ENCODE measurements at places on chromosomes 2 and 18.

DNA sequence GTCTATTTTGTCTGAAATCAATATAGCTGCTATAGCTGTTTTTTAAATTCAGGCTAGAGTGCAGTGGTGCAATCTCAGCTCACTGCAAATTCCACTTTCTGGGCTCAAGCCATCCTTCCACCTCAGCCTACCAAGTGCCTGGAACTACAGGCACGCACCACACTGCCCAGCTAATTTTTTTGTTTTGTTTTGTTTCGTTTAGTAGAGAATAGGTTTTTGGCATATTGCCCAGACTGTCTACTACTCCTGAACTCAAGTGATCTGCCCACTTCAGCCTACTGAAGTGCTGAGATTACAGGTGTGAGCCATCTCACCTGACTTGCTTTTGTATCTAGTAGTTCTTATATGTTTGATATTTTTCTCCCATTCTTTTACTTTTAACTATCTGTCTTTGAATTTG, 259.7 kb downstream of the CDH19 start:
- DNase-seq, result no peak

DNA sequence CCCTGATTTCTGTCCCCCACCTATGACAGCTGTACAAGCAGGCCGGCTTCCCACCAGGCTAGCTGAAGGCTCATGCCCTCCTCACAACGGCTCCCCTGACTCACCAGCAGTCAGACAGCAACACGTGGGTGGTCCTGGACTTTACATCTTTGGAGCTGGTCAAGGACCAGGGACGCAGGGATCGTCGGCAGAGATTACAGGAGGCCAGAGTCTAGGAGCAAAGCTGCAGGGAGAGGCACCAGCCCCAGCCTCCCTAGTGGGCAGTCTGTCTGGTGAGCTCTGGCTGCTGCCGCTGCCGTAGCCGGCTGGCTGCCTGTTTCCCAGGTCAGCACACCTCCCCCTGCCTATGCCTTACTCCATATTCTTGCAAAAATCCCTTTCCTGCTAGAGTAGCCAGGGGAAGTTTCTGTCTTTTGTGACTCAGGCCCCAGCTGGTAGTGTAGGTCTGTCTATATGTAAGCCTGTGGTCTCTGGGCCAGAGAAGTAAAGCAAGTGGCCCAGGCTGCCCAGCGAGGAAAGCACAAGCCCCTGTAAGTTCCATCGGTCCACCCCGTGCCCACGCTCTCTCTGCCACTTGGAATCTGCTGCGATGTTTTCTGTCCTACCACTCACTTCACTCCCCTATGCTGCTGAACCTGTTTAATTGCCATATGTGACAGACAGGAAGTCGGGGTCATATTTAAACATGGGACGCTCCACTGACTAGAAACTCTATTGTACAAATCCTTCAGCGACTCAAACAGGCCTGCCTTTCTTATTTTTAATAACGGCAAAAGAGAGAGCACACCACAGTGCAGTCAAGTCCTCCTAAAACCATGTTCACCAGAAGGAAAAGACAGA, 2.4 kb upstream of the ARHGEF4 start:
- no peak for DNase-seq

DNA sequence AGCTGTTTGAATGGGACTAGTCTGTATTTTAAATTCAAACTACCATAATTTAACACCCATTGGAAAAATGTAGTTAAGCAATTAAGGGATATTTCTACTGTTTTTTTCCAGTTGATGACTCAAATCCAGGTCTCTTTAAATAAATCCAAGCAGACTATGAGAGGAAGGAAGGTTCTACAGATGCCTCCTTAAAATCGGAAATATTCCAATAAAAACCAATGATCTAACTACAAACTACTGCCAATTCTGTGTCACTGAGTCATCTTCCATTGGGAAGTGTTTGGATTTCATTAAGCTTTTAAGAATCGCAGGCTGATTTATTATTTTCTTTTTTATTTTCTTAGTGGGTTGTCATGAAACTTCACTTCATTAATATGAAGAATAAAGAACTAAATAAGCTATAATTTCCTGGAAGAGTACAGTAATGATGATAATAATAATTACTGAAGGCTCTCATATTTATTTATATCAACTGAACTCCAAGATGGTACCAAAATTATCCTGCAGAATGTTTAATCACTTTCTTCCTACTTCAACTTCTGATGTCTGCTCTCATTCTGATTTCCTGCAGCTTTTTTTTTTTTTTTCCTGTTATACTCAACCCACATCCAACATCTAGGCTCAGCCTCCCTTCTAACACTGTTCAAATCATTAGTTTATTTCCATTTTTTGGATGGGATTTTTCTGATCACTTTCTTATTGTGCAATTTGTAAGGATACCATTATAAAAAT, 166.3 kb upstream of the FN1 start:
- no peak for DNase-seq

GRCh38 chr2:46679761-46680160, 200.4 kb downstream of the TMEM247 start:
- DNase-seq, result no peak

DNA sequence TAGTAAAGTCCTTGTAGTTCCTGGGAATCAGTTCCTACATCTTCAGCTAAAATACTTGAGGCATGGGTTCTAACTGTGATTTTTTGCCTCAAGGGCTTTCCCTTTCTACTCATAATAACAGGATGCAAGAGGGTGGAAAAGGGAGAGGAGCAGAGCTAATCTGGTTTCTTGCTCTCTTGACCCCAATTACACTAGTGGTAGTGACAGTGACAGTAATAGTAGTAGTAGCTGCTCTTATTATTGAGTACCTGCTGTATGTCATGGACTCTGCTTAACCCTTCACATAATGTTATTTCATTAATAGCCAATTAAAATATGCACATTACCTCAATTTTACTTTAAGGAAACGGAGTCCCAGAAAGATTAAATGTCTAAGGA, 214.8 kb upstream of the HNRNPA3 start:
- DNase-seq, result no peak

DNA sequence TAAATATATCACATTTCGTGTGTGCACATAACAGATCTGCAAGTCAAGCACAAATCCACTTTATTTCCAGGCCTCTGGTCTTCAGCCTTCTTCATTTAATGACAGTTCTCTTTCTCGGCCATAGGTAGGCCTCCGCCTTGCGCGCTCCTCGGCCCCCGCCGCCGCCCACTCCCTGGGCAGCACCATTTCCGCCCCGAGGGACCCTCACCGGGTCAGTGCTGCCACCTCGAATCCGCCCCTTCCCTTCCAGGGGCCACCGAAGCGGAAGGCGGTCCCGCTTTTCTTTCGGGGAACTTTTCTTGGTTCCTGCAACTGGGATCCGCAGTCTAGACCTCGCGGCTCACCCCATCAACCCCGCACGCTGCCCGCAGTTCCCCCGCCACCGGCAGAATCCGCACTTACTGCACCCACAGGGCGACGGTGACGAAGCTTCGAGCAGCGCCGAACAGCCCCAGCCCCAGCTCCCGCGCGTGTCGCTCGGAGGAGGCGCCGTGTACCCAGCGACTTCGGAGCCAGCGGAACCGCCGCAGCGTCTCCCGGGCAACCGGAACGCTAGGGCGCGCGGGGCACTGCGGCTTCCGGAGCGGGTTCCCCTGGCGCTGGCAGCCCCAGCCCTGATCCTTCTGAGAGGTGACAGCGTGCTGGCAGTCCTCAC, at the start of gene CDKL4:
Gene CDKL4 (minus strand): TSS at position 502 of the 655 bp plus-strand sequence.
- no peak for DNase-seq

GRCh38 chr2:206572725-206573124, 69.6 kb upstream of the FAM237A start:
- DNase-seq, result no peak

DNA sequence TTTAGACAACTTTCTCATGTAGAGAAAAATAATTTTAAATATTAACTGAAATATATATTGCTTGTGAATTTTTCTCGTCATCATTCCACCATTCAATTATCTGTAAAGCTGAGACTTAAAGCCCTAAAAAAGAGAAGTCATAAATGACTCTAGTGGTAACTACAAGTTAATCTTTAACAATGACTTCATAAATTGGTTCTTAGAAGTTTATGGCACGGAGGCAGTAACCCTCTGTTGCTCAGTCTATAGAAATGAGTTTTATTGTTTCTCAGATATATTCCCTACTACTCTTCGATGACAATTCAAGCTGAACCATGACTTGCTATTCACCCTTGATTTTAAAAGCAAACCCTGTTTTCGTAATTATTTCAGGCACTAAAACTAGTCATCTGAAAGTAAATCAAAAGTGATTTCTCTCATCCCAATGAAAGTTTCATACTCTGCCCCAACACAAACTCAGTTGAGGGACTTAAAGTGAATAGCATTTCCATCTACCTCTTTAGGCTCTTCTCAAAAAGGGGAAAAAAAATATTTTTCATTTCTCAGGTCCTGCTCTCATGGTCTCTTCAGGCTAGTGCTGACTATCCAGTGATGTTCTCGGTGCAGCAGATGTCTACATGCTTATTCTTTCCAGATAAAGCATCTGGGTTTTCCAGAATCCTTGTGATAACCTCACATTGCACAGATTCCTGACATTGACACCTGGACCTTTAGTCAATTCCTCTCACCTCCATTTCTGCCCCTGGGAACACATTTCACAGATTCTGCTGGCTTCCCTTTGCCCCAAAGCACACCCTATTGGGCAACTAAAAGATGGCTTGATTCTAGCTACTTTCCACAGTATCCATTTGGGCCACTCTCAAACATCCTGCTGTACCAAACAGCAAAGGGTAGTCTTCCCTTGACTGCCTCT, 207.8 kb upstream of the LRATD1 start:
- DNase-seq, result no peak

GRCh38 chr2:727071-727470, 49.9 kb upstream of the TMEM18 start:
- DNase-seq, result no peak

GRCh38 chr2:28250006-28250405, 142.7 kb upstream of the FOSL2 start:
- no peak for DNase-seq

GRCh38 chr2:218885981-218886947, 5.6 kb downstream of the WNT10A start:
- DNase-seq, result no peak

DNA sequence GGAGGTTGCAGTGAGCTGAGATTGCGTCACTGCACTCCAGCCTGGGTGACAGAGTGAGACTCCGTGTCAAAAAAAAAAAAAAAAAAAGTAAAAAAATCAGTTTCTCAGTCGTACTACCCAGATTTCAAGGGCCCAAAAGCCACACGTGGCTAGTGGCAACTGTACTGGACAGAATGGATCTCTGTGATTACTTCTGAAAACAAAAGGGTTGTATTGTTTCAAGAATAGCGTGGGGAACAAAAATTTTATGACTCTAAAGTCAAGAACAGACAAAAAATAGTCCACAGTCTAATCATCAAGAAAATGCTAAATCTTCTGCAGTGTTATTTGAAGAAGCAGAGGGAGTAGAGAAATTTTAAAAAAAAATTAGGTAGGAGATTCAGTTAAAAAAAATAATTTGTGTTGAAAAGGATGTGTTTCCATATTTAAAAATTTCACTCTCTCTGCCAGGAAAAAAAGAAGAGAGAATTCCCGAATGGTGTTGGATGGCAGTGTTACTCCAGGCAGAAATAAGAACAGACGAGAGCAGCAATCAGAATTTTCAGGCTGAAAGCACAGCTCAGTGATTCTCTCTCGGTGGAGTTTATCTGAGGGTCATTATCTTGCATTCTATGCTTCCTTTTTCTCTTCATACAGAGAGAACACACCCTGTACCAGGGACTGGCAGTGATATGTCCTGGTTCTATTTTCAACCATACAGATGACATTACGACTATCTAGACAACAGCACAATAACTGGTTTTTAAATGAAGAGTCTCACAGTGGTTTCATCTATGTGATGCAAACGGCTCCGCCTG, 61.8 kb downstream of the CABYR start:
- DNase-seq, result no peak

- DNase-seq, result no peak
These were observed 218.2 kb downstream of the RAD51AP2 start for GRCh38 chr2:17299891-17300540.

- DNase-seq, result no peak
These were observed 361.7 kb downstream of the TMEM182 start for GRCh38 chr2:103123516-103123915.

DNA sequence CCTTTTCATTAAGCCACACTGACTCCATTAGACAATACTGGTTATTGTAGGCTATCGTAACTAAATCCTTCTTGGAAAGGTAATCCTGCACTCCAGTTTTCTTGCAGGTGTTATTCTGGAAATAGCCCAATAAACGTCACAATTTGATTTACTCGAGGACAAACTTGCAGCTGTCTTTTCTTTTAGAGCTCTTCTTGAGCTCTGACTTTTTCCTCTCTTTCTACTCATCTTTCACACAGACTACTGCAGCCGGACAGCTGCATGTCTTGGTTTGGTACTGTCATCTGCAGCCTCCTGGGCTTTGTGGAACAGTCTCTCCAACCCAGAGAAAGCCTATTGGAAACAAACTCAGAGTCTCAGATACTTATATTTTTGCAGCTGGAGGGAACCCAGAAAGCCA, 23.0 kb upstream of the MSGN1 start:
- DNase-seq, result no peak

GRCh38 chr18:43525169-43525568, 247.9 kb upstream of the SYT4 start:
- no peak for DNase-seq

DNA sequence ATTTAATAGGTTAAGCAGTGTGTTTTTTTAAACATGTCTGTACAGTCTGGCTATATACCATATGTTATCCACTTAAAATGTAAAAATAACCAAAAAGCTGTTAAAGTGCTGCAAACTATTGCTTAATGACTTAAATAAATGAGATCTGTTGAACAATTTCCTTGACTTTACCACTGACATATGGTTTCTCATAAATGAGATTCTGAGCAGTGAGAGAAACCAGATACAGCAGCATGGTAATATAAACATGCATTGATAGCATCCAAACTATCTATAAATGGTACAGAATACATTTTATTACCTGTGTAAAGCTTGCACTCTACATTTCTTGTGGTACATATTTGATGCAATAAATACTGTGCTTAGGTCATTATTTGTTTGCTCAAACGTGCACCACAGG, 36.3 kb upstream of the TTC21B start:
- no peak for DNase-seq

- no peak for DNase-seq
These were observed 211.4 kb downstream of the KLHL29 start for GRCh38 chr2:23596316-23596885.

GRCh38 chr2:121502246-121502645, 28.4 kb upstream of the RNU4ATAC start:
- no peak for DNase-seq

GRCh38 chr18:61635901-61636528, 256.8 kb downstream of the RNF152 start:
- DNase-seq, result no peak

- DNase-seq, result no peak
These were observed 144.3 kb upstream of the ERBB4 start for GRCh38 chr2:212682937-212683336.

- DNase-seq, result no peak
These were observed 148.2 kb downstream of the GLI2 start for GRCh38 chr2:120883607-120884440.

DNA sequence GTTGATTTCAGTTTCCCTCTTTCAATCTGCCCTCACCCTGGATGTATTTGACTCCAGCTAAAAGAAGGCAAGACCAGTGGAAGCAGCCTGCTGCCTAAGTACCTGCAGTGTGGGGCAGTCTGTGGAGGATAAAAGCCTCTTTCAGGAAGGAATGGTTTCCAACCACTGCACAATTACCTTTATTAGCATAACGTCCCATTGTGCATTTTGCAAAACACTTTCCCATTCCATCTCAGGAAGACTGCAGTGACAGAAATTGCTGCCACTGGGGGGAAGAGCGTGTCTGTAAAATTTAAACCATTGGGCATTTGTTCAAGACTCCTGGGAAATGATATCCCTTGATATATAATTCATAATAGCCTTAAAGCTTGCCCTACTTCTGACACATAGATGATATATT, 26.2 kb downstream of the CYRIA start:
- DNase-seq, result no peak

- no peak for DNase-seq
These were observed 32.8 kb downstream of the TMEM247 start for GRCh38 chr2:46512185-46512584.

Measured in cerebellar nuclear complex (tissue), 1 donor.